ENCODE measurements at places on chromosomes 3 and 15. TPM values are rescaled to one million over a fixed set of nuclear protein-coding genes. Genes with fewer than 3 reads are reported as not detected.

ADAM10 gene
- total RNA-seq, result 125 TPM

ZNF148 gene
- total RNA-seq, result 35.7 TPM

CIB2 gene
- 68.9 TPM for total RNA-seq

PROK2 gene
- total RNA-seq, result not detected

ERC2 gene
- 4.7 TPM for total RNA-seq

Data from hepatocyte (in vitro differentiated cells).